Neural crest cell (in vitro differentiated cells): ENCODE measurements at places on chromosomes 5 and 9. TPM values are rescaled to one million over a fixed set of nuclear protein-coding genes. Genes with fewer than 3 reads are reported as not detected.

GRCh38 chr9:117957267-117957666, 253.1 kb downstream of the TLR4 start:
- DNase-seq: no peak

DNA sequence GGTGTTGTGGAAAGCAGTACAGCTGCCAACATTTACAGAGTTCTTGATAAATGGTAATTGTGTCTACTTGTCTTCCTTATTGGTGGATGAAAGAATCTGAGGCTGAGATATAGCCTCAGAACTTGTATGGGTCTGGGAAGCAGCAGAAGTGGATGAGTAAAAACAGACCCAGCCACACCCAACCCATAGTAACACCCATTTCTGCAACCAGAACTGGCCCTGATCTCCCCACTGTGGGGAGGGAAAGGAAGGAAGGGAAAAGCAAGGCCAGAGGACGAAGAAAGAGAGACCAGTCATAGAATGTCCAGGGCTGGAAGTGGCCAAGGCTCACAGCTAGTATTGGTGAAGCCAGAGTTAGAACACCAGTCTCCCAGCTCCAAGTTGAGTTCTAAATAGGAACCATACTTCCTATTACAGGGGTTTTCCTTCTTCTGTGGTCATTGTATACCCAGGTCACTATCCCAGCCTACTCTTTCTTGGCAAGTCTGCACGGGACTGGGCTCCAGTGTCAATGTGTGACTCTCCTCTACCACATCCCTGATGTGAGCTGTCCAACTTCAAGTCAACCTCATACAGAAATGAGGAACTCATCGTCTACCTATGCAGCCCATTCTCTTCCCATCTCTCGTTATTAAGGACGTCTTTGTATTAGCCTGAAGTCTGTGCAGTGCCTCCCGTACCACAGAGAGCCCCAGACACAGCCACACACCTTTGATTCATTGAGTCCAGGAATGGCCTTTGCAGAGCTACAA, 35.9 kb downstream of the ITK start:
- DNase-seq: no peak

GRCh38 chr9:116144038-116144437, 9.6 kb upstream of the PAPPA start:
- DNase-seq: no peak

GRCh38 chr5:75584641-75585040, 26.6 kb upstream of the ANKDD1B start:
- DNase-seq: no peak

- no peak for DNase-seq
These were observed 130.7 kb downstream of the TRIM32 start for GRCh38 chr9:116817762-116818161.

DNA sequence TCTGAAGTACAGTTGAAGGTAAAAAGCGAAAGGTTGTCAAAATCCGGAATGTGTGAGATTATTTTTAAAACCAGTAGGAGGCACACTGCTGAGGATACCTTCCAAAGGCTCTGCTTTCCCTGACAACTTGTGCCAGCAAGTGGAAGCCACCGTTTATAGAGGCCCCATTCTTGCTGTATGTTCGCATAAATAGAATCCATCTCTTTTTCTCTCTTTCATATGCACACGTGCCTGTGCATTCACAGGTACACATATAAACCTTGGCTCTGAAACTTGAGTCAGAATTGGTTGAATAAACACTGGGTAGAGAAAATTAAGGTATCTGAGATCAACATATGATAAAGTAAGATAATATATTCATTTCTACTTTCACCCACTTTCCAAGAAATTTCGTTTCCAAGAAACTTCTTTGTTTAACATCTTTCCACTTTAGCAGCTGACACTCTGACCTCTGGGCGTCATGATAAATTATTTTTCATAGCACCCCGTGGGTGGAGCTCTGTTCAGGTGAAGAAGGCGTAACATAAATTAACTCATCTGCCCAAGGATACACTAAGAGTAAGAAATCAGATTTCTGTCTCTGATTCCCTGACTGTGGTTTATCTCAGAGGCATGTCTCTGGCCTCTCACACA, 63.7 kb upstream of the RICTOR start:
- no peak for DNase-seq

The SEMA6A gene
- 30.0 and 34.0 TPM in 2 replicates for total RNA-seq

The ZNF883 gene
- total RNA-seq: 8.7 TPM in 2 replicates

The TMEM161B gene
- 16.7 and 16.9 TPM in 2 replicates for total RNA-seq

DNA sequence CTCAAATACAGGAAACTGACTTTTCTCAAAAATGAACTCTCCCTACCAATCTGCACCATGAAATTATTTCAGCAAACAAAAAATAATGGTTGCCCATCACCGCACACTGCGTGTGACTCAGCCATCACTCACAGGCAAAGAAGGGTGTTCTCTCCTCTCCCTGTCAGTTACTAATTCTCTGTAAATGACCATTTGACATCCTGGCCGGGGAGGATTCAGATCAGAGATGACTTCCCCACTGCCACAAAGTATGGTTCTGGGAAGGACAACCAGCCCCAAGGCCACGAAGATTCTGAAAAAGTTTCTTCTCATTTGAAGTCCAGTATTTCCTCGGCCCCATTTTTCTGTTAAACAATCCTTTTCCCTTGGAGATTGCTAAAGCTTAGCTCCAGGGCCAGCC, 199.4 kb downstream of the AUH start:
- DNase-seq: no peak

DNA sequence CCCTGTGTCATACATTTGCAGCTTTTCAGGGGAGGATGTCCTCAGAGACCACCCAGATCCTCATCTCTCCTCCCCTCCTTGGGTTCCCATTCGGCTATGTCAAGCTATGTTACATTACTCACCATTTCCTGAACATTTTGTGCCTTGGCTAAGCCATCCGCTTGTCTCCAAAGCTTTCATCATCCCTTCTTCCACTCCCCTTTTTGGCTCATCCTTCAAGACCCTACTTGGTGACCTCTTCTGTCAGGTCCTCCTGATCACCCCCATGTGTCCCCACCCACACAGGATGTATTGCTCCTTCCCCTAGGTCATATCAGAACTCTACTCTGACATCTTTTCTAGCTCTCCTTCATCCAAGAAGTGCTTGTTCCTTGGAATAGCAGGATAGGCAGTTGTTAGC, 81.8 kb downstream of the BOD1 start:
- DNase-seq: no peak

DNA sequence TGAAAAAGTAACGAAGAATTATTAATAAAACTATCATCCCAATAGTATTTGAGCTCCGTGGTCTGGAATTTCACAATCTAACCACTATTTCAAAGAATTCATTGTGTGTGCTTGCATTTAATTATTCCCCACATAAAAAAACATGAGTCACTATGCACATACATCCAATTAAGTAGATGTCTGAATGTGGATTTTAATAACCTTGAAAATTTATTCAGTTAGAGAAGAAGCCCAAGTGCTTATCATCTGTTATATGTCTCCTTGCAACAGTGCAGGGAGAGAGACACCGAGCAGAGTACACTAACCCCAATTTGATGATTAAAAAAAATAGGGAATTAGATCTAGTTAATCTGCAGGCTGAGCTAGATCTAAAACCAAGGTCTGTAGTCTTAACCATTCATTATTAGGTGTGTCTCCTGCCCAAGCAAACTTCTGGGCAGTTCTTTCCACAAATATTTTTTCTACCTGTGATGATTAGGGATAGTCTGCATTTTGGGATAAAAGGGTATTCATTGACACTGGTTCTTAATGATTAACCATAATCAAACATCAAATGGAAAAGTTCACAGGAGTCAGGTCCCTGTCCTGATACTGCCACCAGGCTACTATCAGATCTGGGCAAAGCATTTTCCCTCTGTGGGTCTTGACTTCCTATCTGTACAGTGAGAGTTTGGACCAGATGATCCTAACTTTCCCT, 164.2 kb downstream of the GRIA1 start:
- no peak for DNase-seq

- DNase-seq: no peak
These were observed 530.4 kb upstream of the DAB2 start for GRCh38 chr5:39955156-39955555.

DNA sequence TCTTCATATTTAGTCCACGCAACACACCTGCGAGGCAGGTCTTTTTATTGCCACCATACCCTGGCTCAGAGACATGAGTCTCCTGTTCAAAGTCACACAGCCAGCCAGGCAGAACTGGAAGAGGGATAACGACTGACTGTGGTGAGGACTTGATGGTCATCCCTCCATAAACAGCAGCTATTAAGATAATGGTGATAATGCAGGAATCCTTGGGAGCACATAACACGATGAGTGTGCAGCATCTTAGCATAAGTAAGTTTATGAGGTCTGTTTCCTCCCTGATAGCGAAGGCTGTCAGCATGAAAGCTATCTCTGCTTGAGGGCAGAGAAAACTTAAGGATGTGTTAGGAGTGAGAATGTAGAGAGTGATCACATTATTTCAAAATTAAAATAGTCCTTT, 30.9 kb downstream of the KCTD16 start:
- DNase-seq: no peak

DNA sequence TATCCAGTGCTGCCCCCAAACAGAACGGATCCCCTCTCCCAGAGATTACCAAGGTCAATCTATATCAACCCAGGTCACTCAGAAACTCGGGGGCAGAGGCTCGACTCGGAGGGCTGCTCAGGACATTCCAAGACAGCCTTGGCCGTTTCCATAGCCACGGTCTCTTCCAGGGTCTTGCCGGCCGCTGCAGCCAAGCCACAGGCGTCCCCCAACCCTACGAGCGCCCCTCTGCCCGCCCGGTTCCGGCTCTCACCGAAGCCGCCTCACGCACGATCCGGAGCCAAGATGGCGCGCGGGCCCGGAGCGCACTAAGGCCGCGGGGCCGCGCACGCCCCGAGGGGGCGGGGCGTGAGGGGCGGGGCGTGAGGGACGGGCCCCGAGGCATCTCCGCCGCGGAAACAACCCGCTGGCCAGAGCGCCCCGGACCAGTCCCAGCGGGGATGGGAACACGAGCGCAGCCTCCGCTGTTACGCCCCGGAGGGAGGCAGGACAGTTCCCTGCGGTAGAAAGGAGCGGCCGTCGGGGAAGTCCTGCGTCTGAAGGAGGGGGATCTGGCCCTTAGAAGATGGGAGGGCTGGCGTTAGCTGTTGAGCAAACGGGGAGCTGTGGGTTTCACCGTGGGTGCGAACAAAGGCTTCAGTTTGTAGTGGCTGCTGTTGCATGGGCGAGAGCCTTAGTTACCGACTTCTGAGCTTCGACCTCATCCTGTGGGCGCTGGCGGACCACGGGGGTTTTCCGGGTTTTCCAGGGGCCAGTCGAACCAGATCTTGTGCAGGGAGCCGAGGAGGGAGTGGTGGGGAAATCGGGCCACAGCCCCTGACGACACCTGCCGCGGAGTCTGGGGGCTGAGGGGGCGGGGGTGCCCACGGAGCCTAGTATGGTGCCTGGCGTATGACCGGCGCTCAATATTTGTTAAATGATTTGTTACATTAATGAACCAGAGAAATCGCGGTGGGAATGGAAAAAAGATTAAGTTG, at the start of gene RPP25L:
RPP25L (minus strand) TSS at position 287 of the 977 bp plus-strand sequence. CDS start 801 bp downstream, outside the sequence.
- peak; percentile 75 for DNase-seq

DNA sequence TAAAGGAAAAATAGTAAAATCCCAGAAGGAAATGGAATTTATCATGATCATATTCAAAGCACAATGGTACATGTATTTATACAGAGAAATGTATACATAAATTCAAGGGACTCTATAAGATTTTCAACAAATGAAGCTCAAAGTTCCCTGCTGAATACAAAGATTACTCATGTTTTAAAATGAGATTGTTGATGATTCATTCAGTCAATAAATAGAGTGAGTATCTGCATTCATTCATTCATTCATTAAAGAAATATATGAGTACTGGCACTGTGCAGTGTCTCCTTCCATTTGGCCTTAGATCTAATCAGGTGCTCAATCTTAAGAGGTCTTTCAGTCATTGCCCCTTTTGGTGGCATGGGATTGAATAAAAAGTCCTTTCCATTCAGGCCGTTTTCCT, 310.0 kb downstream of the KIAA0825 start:
- no peak for DNase-seq

The TMEM174 gene
- not detected in 2 replicates for total RNA-seq

DNA sequence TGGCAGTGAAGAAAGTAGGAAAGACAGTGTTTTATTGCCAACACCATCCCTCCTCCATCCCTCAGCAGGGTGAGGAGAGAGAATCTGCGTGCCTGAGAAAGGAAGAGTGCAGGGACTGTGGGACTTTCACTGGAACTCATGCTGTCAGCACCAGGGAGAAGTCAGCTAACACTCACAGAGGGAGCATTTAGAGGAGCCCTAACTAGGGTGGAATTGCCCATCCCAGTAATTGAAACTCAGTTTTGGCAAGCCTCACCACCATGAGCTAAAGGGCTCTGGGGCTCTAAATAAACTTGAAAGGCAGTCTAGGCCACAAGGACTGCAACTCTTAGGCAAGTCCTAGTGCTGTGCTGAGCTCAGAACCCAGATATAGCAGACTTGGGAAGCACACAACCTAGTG, 622.3 kb downstream of the SEMA5A start:
- no peak for DNase-seq

The NOTCH1 gene
- 99.0 and 99.7 TPM in 2 replicates for total RNA-seq

DNA sequence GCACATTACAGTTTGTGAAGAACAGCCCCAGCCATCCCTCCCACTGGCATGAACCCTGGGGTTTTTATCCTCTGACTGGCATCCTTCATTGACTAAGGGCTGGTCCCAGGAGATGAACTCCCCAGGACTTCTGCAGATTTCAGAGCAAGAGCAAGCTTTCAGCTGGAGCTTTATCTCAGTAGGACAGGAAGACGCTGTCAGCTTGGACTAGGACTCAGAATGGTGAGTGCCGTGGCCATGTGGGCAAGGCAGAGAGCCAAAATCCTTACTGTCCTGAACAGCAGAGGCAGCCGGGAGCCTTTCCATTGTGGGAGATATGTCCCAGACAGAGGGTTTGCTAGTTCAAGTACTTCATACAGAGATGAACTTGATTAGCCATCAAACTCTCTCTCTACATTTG, 3.2 kb upstream of the ACOT12 start:
- no peak for DNase-seq

DNA sequence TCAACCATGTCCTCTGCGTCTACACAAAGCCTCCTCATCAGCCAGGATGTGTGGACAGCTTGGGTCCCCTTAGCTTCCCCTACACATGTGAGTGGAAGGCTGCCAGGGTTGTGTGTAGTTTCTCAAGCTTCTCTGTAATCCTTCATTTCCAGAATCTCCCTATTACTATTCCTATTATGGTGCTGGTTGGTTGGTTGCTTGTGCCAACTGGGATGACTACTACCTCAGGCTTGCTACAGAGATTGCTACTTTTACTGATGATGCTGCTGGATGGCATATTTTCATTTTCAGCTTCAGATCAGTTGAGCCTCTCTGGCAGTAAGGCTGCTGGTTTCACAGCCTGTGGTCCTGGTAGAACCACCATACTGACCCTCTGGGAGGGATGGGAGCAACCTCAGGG, 39.9 kb downstream of the ATG10 start:
- DNase-seq: no peak

The TDRD7 gene
- total RNA-seq: 1.5 and 1.6 TPM in 2 replicates

The C5orf58 gene
- not detected in 2 replicates for total RNA-seq

GRCh38 chr5:39896104-39896503, 471.3 kb upstream of the DAB2 start:
- no peak for DNase-seq

GRCh38 chr5:40235471-40236400, 444.0 kb upstream of the PTGER4 start:
- DNase-seq: no peak
